Myometrial cell (primary cell): ENCODE measurements at places on chromosomes 6 and 20. TPM values are rescaled to one million over a fixed set of nuclear protein-coding genes. Genes with fewer than 3 reads are reported as not detected.

The HSPA1A gene
- total RNA-seq, result 38.1 and 41.2 TPM in 2 replicates

The ABHD16B gene
- not detected in 2 replicates for total RNA-seq

The FRK gene
- total RNA-seq, result 0.18 and 0.29 TPM in 2 replicates

The HEY2 gene
- not detected in 2 replicates for total RNA-seq

The C6orf163 gene
- total RNA-seq, result 0.35 TPM in 1 of 2 replicates, not detected in the other

The RIPPLY2 gene
- total RNA-seq, result not detected in 2 replicates

The MUC22 gene
- not detected in 2 replicates for total RNA-seq

The CMTR1 gene
- 26.2 and 36.5 TPM in 2 replicates for total RNA-seq

The BEND3 gene
- 0.71 and 0.86 TPM in 2 replicates for total RNA-seq

The OR14J1 gene
- not detected in 2 replicates for total RNA-seq

The PRR18 gene
- total RNA-seq, result not detected in 2 replicates

The BPIFB1 gene
- not detected in 2 replicates for total RNA-seq

The HCRTR2 gene
- not detected in 2 replicates for total RNA-seq

The TGM2 gene
- total RNA-seq, result 1,107 and 1,197 TPM in 2 replicates

The KIF13A gene
- 18.3 and 21.3 TPM in 2 replicates for total RNA-seq

The BCAS1 gene
- not detected in 2 replicates for total RNA-seq

The EYS gene
- total RNA-seq, result under 0.01 and 0.29 TPM in 2 replicates

The WFDC10B gene
- total RNA-seq, result not detected in 2 replicates

The FRMD1 gene
- total RNA-seq, result not detected in 2 replicates

The STX11 gene
- total RNA-seq, result under 0.01 and 0.71 TPM in 2 replicates
